ENCODE measurements at places on chromosomes 6 and 20. TPM values are rescaled to one million over a fixed set of nuclear protein-coding genes. Genes with fewer than 3 reads are reported as not detected.

LST1 gene
- total RNA-seq, result not detected

OPRL1 gene
- total RNA-seq, result 1.6 TPM

EPHA7 gene
- total RNA-seq, result under 0.01 TPM

SLC12A5 gene
- total RNA-seq, result 0.28 TPM
